ENCODE measurements at places on chromosomes 6 and 20.
A peak's percentile ranks its signal among the peaks of the same experiment; 100 is the strongest.

DNA sequence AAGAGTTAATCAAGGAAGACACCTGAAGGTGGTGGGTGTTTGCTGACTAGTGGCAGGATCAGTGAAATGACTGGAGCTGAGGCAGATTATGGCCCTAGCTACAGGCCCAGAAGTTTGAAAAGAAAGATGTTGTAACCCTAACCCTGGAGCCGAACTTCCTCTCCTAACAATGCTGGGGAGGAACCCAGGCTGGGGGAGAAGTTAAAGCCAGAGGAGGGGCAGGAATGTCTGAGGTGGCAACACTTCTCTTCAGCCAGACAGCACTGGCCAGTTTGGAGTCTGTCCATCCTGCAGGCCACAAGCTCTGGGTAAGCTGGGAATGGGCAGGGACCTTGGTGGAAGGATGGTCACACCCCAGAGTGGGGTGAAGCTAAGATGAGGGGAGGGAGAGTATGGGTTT is at the start of gene LST1:
TSS of gene LST1 (plus strand) at position 270 of the 400 bp plus-strand sequence. CDS start 1,023 bp downstream, outside the sequence.
- no peak within 1 kb of the TSS for H3K27ac ChIP-seq
- no peaks in the 10 kb centered on the region for H3K27me3 ChIP-seq

DNA sequence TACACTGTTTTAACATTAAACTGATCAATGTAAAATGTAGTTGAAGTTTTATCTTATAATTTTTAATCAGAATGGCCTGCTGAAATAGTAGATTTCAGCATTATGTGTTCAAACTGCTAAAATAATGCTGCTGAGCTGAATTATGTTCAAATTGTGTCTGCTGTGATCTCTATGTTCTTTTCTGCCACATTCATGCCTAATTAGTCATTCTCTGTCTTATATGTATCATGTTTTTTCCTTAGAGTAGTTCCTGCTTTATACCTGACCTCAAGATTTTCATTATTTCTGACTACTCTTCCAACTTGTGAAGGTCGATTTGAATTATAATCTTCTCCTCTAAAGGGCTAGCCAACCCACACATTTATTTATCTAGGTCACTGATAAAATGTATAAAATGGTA is 476.7 kb upstream of the EPHA7 start:
- no peak for DNase-seq
- no peaks in the 10 kb centered on the region for H3K27me3 ChIP-seq
- H3K4me3 ChIP-seq = no peak overlapping the region
- no peaks in the 10 kb centered on the region for H3K4me1 ChIP-seq
- H3K36me3 ChIP-seq = no peaks in the 10 kb centered on the region
- H3K27ac ChIP-seq = no peak overlapping the region

GRCh38 chr6:5590187-5590586 is 328.9 kb downstream of the FARS2 start:
- H3K4me1 ChIP-seq = peaks cover 5% of the 10 kb centered on the region
- H3K27ac ChIP-seq = no peak overlapping the region
- no peaks in the 10 kb centered on the region for H3K36me3 ChIP-seq
- no peaks in the 10 kb centered on the region for H3K27me3 ChIP-seq
- no peak for DNase-seq
- no peak overlapping the region for H3K4me3 ChIP-seq

DNA sequence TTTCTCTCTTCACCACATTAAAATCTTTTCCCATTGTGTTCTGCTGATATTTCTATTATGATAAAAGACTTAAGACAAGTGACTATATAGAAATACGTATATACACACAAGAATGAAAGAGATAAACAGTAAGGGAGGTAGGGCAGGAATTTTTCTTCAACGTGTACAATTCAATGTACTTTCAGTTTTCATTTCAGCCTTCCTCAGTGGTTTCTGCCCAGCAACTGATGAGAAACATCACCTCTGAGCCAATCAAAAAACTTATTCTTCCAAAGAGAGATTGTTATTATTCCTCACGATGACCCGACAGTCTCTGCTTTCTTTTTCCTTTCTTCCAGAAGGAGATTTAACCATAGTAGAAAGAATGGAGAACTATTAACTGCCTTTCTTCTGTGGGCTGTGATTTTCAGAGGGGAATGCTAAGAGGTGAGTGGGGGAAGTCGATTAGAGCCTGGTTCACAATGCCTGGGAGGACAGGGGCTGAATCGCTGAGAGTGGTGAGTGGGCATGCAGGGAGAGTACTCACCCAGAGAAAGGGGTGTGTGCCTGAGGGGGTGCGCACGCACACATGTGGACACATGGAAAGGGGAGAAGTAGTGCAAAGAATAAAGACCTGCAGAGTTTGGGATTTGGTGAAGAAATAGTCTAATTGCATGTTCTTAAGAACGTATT is at the start of gene BTN3A1:
TSS of gene BTN3A1 (plus strand) at position 289 of the 672 bp plus-strand sequence. CDS start 3,289 bp downstream, outside the sequence.
- no peaks in the 10 kb centered on the region for H3K27me3 ChIP-seq
- peak within 1 kb of the TSS; percentile 54 for H3K4me3 ChIP-seq
- peak within 1 kb of the TSS; percentile 73 for H3K27ac ChIP-seq
- peaks cover 3% of the 10 kb centered on the region for H3K4me1 ChIP-seq

- H3K36me3 ChIP-seq = no peaks in the 10 kb centered on the region
- no peak overlapping the region for H3K4me3 ChIP-seq
- H3K27me3 ChIP-seq = peaks cover 6% of the 10 kb centered on the region
- DNase-seq = peak; percentile 87
- H3K4me1 ChIP-seq = peaks cover 3% of the 10 kb centered on the region
Observed at GRCh38 chr6:31068669-31069340, 43.6 kb downstream of the C6orf15 start.
